Caki2 (cell line): ENCODE measurements at places on chromosomes 13 and 19. TPM values are rescaled to one million over a fixed set of nuclear protein-coding genes. Genes with fewer than 3 reads are reported as not detected.

Gene OXGR1
- not detected in 2 replicates for total RNA-seq

Gene ERICH6B
- not detected in 2 replicates for total RNA-seq

Gene DKKL1
- 0.30 TPM in 1 of 2 replicates, not detected in the other for total RNA-seq

Gene KLK13
- total RNA-seq: not detected in 2 replicates

Gene TMED1
- total RNA-seq: 47.7 and 64.0 TPM in 2 replicates

Gene IER2
- total RNA-seq: 29.3 and 37.1 TPM in 2 replicates

Gene MBD3L3
- total RNA-seq: not detected in 2 replicates
